Activated gamma-delta T cell (primary cell): ENCODE measurements at places on chromosomes 4 and X.

GRCh38 chr4:6891436-6892170 lies 18.0 kb upstream of the TBC1D14 start:
- no peak for DNase-seq

DNA sequence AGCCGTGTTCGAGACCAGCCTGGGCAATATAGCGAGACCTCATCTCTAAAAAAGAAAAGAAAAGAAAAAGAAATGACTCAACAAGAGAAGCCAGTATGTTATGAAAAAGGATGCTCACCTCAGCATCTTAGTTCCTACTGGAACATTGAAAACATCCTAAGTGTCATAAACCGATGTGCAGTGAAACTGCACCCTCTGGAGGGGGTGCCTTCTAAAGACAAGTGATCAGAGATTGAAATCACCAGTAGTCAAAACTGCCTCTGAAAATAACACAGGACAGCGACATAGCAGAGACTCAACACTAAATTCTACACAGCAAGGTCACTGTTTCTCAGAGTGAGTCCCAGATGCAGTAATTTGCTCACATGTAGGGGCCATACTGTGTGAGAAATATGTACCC lies 28.0 kb upstream of the ATP6AP2 start:
- DNase-seq: no peak

DNA sequence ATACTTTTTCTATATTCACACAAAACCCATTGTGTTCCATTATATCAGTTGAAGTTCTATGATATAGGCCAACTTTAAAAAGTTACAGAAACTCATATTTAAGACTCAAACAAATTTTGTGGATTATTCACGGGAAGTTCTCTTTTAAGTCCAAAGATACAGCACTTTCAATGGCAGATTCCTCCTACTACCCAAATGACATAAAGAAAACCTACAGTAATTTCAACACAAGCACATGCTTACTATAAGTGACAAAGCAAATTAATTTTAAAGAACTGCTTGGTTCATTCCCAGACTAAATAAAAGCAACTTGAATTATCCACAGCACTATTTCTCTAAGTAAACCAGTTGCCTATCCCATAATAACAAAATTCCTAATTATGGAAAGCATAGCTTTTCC lies 4.1 kb downstream of the PPA2 start:
- DNase-seq: no peak

- no peak for DNase-seq
These were observed 7.4 kb upstream of the MGST2 start for GRCh38 chr4:139658185-139658584.

DNA sequence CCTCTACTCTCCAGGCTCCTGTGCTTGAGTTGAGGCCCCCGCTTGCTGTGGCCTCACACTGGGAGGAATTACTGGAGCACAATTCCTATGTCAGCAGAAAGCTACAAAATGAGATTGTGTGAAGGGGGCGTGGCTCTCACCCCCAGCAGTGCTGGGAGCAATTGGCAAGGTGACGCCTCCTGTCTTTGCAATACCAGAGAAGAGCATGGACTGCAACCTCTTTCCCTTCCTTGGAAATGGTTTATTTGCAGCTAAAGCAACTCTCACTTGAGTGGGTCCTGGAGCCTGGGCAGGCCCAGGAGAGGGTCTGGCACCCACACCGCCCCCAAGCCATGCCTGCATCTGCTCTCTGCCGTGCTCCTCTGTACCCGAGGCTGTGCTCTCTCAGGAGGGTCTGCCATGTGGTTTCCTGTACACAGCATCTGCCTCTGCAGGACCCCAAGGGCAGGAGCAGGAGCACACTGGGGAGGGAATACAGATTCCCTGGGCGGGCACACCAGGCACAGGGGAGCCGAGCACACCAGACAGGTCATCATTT lies 32.9 kb upstream of the HGFAC start:
- DNase-seq: no peak

DNA sequence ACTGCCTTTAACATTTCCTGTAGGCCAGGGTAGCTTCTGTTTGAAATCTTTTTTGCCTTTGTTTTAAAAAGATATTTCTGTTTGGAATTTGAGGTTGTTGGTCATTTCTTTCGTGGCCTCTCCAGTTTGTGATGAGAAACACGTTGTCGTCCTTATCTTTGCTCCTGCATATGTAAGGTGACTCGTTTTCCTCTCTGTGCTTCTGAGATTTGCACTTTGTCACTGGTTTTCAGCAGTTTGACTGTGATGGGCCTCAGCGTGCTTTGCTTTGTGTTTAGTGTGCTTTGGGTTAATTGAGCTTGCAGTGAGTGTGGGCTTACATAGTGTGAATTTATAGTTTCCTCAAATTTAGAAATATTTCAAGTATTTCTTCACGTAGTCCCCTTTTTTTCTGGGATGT lies 81.5 kb downstream of the FAM193A start:
- DNase-seq: no peak

- no peak for DNase-seq
These were observed 156.2 kb downstream of the PABPC4L start for GRCh38 chr4:134045411-134045810.

DNA sequence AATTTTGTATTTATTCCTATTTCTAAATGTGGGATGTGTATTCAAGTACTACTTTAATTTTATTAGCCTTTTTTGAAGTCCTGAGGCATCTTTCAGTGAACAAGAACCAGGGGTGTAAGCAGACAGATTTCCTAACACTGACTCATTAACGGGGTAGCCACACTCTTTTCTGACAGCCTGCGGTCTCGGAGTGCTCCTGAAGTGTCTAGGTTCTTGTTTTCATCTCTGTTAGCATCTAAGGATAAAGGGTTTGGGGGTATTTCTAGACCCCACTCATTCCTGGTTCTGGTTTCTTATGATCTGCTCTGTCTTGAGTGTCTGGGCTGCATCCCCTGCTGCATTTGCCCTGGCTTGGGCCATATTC lies 71.9 kb downstream of the GC start:
- DNase-seq: no peak

DNA sequence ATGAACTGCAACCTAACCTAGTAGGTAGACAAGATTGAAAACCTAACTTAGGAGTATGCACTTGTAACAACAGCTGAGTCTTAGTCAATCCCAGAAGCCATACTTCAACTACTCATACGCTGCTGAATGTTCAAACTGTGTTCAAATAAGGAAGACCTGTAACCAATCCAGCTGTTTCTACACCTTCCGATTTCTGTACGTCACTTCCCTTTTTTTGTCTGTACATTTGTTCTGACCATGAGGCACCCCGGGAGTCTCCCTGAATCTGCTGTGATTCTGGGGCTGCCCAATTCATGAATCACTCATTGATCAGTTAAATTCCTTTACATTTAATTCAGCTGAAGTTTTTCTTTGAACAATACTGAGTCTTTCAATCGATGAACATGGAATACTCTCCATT lies 89.5 kb downstream of the BMP3 start:
- no peak for DNase-seq

GRCh38 chr4:1723131-1723801 lies 1.9 kb downstream of the TACC3 start:
- DNase-seq: no peak

DNA sequence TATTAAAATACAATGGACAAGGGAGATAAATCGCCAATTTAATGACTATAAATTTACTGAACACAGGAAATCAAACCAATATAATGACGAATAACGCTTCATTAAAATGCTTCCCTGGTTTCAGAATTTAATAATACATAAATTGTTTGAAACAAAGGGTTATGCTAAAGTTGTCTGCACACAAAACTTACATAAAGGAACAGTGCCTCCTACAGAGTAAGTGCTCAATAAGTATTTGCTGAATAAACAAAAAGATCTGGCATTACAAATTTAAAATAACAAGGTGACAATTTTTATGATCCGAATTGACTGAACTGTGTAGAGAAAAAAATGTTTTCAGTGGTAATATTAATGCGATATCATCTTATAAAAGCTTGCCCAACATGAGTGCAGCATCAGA lies 69.6 kb downstream of the NOCT start:
- no peak for DNase-seq

DNA sequence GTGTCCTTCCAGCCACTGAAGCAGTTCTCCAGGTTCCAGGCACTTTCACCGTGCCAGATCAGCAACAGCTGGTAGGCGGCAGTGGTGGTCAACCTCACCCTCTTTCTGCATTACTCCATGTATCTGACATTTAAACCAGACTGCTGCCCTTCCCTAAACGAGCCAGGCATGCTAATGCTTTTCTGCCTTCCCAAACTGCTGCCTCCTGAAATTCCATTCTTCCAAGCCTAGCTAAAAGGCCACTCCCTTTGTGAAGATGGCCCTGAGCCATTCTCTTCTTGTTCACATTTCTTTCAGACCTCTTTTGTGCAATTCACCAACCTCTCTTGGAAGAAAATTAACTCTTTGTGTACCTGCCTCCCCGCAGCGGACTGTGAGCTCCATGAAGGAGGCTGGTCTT lies 73.7 kb downstream of the CHST7 start:
- DNase-seq: no peak

DNA sequence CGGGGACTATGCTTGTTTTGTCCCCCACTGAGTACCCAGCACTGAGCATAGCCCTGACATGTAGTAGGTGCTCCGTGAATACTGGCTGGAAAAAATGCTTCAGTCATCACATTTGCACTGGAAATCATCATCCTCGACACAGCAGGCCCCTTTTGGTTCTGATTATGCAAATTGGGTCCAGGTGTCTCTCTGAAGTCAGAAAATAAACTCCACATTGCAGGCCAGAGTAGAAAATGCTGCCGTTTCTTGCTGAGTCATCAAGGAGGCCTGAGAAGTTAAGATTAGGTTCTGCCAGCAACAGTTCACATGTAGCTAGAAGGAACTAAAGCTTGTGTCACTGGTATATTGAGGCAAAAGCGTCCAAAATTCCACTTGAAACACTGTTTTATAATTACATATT lies 15.0 kb upstream of the STK32B start:
- no peak for DNase-seq

- DNase-seq: no peak
These were observed 57.0 kb upstream of the MXD4 start for GRCh38 chr4:2318885-2319284.

DNA sequence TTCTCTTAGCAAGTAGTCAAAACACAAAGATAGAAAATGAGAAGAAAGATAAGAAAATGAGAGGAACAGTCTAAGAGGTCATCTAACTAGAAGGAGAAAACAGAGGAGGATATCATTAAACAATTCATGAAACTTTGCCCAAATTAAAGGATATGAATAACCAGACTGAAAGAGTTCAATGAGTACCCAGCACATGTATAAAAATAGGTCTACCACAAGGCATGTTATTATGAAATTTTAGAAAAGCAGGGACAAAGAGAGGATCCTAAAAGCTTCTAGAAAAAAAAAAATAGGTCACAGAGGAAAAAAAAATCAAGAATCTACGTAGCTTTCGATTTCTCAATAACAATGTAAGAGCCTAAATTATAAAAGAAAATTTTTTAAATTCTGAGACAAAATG lies 118.5 kb downstream of the WDFY3 start:
- no peak for DNase-seq

GRCh38 chr4:188008377-188008776 lies 12.8 kb downstream of the ZFP42 start:
- DNase-seq: no peak

DNA sequence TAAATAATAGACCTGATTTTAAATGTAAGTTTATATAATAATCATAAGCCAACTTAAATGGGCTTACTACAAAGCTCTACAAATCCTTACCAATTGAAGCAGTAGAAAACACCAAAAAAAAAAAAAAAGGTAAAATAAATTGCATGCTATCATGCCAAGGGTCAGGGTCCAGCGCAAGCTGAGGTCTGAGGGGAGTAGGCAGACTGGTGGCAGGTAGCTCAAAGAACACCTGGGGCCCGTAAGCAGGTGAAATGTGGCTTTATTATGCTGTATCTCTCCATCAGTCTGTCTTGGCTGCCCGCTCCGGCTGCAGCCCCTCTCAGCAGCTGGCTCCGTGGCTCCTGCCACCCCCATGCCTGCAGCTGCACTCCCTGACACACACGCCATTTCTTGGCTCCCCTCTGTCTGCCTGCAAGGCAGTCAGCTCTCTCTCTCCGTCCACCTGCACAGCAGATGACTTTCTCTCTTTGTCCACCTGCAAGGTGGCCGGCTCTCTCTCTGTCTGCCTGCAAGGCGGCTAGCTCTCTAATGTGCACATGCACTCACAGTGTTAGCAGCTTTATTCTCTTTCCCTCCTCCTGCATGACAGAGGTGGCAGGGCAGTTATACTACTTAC lies 209.4 kb upstream of the UGT8 start:
- no peak for DNase-seq

DNA sequence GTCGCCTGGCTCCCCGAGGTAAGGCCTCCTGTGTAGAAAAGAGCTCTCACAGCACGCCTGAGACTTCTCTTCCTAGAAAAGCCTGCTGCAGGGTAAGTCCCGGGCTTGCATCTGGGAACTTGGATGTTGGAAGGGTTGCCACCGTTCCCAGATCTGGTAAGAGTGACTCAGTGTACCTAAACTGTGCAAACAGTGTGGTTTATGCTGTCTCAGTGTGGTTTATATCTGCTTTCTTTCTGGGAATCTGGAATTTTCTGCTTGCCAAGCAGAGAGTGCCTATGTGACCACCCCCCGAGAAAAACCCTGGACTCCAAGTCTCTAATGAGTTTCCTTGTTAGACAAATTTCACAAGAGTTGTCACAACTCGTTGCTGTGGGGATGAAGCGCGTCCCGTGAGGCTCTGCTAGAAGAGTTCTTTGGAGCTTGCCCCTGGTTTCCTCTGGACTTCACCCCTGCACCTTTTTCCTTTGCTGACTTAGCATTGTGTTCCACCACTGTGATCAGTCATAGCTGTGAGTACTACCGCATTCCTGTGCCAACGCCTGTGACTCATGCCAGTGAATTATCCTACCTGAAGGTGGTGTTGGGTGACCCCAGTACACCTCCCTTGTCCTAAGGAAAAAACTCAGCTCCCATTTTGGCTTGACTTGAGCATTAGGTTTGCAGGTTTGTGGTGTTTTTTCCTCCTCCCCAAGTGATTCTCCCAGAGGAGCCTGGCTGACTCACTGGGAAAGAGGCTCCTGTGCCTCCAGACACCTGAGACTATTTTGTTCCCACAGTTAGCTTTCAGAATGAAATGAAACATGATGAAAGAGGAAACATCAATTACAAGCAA lies 14.5 kb downstream of the SLC2A9 start:
- DNase-seq: no peak

GRCh38 chr4:95544113-95545103 lies 4.4 kb downstream of the UNC5C start:
- DNase-seq: no peak

DNA sequence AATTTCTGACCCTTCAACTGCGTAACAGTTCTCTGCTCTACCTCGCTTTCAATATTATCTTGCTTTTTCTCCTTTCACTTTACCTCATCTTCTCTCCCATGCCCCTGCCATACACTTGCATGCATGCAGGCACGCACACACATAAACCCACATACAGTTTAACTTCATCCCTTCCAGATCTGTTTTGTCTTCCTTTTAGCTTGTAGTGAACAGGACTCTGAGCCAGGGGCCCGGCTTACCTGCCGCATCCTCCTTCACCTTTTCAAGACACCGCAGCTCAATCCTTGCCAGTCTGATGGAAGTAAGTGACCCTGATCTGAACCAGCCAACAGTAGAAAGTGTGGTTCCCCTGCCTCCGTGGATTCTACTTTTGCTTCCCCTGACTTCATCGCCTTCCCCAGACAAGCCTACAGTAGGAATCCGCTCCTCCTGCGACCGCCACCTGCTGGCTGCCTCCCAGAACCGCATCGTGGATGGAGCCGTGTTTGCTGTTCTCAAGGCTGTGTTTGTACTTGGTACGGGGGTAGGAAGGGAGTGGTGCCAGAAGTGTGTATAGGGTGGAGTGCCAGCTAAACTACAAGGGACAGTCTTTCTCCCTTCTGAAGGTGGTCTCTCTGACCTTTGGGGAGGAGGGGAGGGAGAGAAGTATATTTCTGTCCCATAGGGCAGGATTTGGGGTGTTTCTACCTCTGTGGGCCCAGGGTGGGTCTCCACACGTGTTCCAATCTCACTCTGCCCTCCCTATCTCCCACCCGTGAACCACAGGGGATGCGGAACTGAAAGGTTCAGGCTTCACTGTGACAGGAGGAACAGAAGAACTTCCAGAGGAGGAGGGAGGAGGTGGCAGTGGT lies 10.7 kb downstream of the MED12 start:
- peak; percentile 44 for DNase-seq
